RCC 7860 (cell line): ENCODE measurements at places on chromosomes 13 and 19.

DNA sequence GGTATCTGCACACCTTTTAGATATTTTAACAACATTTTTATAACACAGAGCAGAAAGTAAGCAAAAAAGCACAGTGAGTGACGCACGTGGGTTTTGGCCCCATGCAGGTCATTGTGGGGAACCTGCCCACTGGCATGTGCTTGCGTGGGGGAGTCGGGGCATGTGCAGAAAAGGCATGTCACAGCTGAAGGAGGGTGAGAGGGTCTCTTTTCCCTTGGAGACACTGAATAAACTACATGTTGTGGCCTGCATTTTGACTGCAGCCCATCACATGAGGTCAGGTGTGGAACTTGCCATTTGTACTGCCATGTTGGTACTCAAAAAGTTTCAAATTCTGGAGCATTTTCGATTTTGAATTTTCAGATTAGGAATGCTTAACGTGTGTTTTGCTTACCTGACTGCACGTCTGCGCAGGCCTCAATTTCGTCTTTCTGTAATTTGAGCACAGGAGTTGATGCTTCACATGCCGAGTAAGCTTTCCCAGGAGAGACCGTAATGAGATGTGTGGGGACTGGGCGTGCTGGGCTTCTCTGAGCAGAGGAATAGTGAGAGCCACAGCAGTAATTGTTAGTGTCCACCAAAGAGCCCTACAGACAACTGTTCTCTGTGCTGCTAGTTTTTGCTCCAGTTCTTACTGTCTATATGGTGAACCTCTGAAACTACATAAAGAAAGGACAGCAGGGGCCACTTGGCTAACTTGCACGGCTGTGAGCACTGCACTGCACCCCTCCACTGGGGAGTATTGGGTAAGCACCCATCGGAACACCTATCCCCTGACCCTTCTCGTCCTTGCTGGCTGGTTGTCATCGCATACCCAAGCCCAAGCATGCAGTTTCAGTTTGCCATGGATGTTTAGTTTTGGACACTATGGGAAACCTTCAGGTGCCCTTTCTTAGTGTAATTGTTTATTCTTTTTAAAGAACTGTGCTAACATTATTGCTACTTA, 72.9 kb upstream of the GPR183 start:
- DNase-seq: no peak

DNA sequence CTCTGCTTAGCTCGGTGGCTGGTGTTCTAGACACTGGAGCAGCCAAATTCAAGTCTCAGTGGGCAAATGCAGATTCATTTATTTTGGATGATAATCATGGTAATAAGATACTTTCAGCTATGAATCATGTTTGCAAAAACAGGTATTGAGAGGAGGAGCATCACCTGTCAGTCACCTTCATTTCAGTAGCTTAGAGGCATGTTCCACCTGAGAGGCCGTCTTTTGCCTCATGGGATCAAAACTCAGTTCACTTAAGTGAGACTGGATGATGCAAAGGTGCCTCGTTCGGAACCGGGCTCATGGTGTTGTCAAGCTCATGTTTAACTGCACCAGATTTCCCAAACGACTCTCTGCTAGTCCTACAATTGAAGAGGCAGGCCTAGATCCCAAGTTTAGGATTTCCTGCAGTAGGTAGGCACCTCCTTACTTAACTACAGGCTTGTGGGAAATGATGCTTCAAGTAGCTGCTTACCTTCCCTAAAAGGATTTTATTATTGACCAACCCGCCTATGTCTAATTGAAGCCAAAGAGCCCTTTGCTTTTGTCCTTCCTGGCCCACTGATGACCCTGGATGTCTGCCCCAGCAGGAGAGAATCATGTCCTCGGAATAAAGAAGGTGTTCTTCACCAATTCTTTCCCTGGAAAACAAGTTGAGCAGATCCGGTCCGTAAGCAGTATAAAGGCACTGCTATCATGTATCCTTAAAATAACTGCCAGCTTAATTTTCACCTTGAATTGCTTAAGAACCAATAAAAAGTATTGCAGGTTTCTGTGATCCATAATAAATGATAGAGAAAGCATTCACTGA, 60.0 kb downstream of the ZAR1L start:
- no peak for DNase-seq

- no peak for DNase-seq
Observed at GRCh38 chr19:3068071-3068470, 5.8 kb upstream of the TLE5 start.

- peak; percentile 6 for DNase-seq
Observed at GRCh38 chr19:20503476-20503875, 62.1 kb downstream of the ZNF737 start.

DNA sequence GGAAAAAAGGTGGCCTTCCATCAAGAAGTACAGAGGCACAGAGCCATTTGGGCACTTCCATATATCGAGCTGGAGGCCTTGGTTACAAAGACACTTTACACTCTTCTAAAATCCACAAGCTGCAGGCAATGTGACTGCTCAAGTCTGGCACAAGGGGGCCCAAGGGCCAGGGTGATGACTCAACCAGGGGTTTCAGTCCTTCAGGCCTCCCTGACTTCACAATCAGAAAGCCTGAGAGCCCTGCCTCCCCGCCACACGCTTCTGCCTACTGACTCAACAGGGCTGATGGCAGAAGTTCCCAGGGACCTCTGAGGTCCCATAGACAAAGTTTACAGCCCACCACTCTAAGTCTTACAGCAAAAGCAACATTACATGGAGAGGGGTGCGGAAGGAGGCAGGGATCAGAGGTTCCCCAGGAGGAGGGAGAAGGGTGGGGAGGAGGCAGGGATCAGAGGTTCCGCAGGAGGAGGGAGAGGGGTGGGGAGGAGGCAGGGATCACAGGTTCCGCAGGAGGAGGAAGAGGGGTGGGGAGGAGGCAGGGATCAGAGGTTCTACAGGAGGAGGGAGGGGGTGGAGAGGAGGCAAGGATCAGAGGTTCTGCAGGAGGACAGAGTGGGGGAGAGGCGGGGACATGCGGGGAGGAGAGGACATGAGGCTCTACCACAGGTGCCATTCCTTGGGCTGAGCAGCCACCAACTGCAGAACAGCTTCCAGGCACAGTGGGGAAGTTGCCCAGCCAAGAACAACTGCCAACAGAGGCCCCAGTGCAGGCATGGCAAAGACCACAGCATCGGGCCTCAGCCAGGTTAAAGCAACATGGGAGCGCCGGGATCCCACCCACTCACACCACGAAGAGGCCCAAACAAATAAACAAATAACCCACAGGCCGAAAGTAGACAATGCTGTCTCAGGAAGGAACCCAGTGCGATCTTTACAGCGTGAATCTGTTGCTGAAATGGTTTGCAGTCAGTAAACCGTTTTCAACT, 52.0 kb downstream of the SLC7A1 start:
- peak; percentile 39 for DNase-seq

GRCh38 chr13:69737129-69737935, 370.3 kb upstream of the ATXN8OS start:
- no peak for DNase-seq

DNA sequence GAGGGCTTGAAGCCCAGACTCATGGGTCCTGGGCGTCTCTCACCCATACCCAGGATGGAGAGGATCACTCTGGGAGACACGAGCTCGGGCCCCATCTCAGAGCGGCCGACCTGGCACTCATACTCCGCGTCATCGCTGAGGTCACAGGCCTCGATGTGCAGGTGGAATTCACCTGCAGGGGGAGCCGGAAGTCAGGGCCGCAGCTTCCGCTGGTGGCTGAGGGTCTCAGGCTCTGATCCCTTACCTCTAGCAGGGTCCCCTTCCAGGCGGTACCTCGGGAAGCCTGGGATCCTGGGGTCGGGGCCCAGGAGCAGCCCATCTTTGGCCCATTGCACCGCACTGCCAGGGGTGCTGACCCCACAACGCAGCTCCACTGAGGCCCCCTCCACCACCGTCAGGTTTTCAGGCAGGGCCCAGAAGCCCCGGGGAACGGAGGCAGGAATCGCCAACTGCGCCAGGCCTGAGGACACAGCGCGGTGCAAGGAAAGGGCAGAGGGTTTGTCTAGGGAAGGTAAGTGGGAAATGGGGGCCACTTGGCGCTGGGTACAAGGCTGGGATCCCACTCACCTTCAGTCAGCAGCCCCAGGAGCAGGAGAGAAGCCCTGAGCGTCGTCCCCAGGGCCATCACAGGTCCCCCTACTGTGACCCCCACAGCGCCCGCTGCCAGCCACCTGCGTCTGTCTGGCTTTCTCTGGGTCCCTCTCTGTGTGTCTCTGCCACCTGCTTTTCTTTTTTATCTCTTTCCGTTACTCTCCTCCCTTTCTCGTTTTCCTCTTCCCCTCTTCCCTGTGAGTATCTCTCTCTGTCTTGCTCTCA, 883 bp downstream of the NPHS1 start:
- no peak for DNase-seq

GRCh38 chr13:85019121-85019520, 780.1 kb downstream of the SLITRK6 start:
- DNase-seq: no peak

DNA sequence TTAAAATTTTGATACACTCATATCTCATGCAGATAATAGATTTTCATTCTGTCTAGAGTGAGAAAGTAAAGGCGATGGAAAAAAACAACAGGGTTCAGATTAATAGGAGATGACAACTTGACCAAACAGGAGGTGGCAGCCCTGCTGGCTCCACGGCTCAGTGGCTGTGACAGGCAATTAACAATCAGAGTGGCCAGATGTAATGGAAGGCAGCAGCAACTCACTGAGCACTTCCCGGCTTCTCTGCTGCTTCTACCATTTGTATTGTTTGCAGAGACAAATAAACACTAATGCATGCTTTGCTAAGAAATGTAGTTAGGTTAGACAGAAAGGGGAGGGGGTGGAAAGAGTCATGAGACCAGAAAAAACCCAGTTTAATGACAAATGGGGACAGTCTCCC, 473.0 kb upstream of the SLC10A2 start:
- DNase-seq: no peak

DNA sequence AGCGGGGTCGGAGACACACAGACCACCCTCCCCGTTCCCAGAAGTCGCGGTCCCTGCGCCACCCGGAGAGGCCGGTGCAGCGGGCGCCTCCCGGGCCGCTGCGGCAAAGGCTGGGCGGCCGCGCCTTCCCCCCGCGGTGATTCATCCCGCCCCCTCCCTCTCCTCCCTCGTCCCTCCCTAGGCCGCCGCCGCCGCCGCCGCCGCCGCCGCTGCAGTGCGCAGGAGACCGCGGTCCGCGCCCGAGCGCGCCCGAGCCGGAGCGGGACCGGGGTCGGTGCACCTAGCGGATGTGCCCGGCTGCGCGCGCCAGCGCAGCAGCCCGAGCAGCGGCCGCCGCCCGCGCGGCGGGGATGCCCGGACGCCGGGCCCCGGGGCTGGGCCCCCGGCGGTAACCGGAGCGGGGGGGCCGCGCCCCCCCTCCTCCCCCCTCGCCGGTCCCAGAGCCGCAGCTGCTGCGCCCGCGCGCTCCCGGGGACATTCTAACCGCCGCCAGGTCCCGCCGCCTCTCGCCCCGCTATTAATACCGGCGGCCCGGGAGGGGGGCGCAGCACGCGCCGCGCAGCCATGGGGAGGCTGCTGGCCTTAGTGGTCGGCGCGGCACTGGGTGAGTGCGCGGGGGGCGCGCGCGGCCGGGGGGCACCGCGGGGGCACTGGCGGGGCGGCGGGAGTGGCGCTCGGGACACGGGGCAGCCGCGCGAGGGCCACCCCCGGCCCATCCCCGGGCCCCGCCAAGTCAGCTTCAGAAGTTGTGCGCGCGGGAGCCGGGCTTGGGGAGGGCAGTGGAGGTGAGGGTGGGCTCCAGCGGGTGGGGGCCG, at the start of gene SCN1B:
Gene SCN1B (plus strand): TSS at position 214 of the 815 bp plus-strand sequence. CDS start 351 bp downstream, at position 565.
- DNase-seq: peak; percentile 15

DNA sequence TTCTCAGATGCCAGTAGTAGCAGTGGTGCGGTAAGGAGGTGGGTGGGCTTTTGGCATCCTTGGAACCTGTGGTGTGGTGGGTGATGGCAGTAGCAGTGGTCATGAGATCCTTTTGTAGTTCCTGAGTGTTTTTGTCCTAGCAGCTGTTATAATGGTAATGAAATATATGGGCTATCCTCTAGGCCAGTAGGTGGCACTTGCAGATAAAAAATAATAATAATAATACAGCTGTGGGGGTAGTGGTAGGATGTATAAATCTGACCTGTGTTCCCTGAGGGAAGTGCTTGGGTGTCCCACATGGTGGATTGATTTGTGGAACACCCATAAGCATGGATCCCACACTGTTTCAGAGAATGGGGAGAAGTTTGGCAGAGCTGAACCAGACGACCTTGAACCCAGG, 334.0 kb downstream of the SLITRK5 start:
- DNase-seq: no peak

GRCh38 chr13:97515643-97516042, 81.7 kb downstream of the RAP2A start:
- DNase-seq: no peak

- no peak for DNase-seq
Observed at GRCh38 chr13:51425410-51426042, 27.3 kb downstream of the INTS6 start.

DNA sequence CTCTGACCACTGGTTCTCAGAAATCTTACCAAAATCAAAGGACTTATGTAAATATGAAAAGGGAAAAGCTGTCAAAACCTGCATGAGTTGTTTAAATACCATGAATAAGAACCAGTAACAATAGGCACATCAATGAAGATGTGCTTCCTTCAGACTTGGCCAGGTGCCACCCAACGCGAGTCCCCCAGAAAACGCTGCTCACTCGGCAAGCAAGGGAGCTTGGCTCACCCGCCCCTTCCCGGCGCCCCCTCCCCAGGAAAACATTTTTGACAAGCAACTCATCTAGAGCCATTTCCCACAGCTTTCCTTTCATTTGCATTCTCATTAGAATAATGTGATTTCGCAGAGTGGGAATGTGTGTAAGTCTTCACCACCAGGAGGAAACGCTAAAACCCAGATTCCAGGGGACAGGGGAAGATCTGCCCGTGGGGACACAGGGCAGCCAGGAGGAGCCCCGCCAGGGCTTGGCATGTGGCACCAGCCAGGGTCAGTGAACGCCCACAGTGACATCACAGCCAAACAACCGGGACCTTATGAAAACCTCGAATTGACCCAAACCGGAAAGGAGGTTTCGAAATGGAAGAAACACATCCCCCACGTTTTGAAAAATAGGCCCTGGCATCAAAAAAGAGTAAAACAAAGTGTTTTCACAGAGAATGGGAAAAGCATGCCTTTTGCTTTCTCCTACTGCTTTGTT, 366.2 kb upstream of the TSHZ3 start:
- DNase-seq: no peak

DNA sequence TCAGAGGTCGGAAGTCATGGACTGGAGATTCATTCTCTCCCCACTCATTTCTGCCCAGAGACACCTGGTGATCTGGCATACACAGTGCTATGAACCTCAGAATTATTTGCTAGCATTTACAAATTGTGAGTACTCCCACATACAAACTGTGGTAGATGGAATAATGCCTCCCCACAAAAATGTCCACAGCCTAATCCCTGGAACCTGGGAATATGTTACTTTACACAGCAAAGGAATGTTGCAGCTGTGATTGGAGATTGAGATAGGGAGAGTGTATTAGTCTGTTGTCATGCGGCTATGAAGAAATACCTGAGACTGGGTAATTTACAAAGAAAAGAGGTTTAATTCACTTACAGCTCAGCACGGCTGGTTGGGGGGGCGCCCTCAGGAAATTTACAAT, 3.1 kb upstream of the UQCRFS1 start:
- DNase-seq: no peak

GRCh38 chr19:40245506-40246128, 19.1 kb upstream of the CCNP start:
- DNase-seq: no peak
